H54 (cell line): ENCODE measurements at places on chromosomes 2 and 18.

DNA sequence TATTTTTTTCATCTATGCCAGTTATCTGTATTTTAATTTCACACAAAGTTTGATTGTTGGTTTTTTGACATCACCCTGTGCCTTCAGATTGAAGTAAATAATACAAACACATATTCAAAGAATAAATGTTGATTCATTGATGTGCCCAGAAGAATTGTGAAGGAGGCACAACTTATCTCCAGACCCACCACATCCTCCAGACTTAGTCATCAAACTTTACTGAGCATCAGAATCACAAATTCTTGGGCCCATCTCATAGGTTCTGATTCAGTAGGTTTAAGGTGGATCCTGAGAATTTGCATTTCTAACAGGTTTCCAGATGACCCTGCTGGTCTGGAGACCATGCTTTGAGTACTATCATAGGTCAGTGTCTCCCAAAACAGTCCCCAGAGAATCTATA is 82.8 kb upstream of the PIK3C3 start:
- no peak for DNase-seq

DNA sequence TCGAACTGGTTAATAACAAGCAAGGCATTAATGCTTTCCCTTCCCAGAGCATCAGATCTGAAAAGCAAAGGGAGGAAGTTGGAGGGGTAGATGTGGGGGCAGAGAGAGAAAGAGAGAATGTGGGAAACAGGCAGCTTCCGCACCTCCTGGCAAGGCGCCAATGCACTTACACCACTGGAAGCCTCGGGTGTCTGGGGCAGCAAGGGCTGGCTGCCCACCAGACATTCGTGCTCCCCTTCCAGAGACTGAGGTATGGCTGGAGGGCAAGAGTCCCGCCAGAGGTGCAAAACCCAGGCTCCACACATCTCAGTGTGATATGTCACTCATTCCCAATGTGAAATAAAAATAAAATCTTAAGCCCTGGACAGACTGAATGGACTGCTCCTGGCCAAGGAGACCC is 46.4 kb downstream of the TEX51 start:
- DNase-seq: no peak

DNA sequence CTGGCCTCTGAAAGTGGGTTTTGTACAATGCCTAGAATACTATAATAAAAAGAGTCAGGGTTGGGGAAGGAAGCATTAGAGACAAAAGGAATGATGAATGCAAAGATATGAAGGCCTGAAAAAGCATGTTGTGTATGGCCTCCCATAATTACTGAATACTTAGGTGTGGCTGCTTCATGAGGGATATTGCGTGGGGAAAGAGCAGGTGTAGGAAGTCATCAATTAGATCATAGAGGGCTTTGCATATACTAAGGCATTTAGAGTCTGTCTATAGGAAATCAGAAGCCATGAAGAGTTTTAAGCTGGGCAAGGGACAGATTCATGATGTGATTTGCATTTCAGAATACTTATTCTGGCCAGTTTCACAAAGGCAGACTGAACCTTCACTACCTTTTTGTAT is 48.2 kb downstream of the NCOA1 start:
- DNase-seq: no peak

DNA sequence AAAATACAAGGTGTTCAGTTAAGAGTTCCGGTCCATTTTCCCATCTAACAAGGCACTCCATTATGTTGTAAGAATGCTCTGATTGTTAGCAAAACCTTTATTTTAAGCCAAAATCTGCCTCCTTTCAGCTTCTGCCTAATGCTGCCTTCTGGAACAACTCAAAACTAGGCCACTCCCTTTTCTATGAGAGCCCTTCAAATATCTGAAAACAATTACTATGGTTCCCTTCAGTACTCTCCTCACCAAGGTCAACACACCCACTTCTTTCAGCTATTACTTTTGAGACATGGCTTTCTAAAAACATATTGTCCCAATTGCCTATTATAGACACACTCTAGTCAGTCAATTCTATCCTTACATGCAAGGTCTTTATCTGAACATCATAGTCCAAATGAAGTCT is 429.4 kb downstream of the ERBB4 start:
- DNase-seq: no peak

DNA sequence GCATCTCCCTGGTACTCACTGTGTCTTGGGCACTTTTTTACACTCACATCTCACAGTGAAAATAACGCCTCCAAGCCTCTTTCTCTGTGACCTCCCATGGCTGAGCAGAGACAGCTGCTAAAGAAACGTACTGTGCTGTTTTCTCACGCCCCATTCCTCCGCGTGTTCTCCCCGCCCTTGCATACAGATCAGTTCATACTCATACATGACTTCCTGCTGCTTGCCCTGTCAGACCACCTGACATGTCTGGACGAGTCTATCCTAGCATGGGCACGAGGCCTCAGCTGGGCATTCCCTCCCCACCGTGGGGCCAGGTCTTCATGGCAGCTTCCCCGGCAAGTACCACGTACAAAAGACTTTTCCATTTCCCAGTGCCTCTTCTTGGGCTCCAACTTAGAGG is 21.2 kb upstream of the IL1A start:
- no peak for DNase-seq

- no peak for DNase-seq
Measured at GRCh38 chr2:70732766-70733645, 35.0 kb downstream of the ADD2 start.

GRCh38 chr2:73759285-73759764 is 20.6 kb downstream of the DUSP11 start:
- no peak for DNase-seq

- no peak for DNase-seq
Measured at GRCh38 chr2:74246496-74247195, 48.2 kb downstream of the MTHFD2 start.

GRCh38 chr2:124039762-124040291 is 14.7 kb downstream of the CNTNAP5 start:
- DNase-seq: no peak

DNA sequence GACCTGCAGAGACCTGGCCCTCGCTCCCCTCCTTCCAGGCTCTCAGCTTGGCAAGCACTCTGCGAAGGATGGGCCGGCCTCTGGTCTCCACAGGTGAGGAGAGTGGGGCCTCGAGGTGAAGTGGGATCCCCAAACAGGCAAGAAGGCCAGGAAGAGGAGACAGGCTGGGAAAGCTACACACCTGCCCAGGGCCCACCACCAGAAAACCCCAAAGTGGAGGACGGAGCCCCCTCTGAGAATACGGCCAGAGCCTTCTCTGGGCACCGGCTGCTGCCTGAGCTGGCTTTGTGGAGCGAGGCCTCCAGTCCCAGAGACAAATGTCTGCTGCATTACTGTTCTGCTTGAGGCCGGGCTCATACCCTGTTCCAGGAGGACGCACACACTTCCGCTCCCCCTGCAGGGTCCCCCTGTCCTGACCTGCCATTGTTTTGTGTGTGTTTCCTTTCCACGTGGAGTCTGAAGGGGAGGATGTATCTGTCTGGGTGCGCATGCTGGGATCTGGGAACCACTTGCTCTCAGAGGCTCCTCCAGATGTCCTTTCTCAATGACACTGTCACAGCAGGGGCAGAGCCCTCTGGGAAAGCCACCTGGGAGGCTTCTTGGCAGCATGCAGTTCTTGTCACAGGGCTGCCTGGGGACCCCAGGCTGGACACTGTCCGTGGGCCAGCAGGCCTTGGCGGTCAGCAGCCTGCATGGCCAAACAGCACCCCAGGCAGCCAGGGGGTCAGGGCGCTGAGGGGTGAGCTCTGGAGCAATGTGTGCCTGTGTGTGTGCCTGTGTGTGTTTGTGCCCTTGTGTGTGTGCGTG is 20.8 kb downstream of the KCNF1 start:
- no peak for DNase-seq
